ENCODE measurements at places on chromosomes 6 and 20.
A peak's percentile ranks its signal among the peaks of the same experiment; 100 is the strongest.

GRCh38 chr6:66533921-66534404 lies 826.9 kb upstream of the EYS start:
- DNase-seq = no peak

GRCh38 chr20:17471606-17472187 lies 59.5 kb downstream of the BFSP1 start:
- DNase-seq = no peak

- DNase-seq = no peak
Measured at GRCh38 chr6:117200067-117200466, 65.3 kb upstream of the VGLL2 start.

- DNase-seq = no peak
Measured at GRCh38 chr20:51008718-51009117, 14.2 kb downstream of the KCNG1 start.

DNA sequence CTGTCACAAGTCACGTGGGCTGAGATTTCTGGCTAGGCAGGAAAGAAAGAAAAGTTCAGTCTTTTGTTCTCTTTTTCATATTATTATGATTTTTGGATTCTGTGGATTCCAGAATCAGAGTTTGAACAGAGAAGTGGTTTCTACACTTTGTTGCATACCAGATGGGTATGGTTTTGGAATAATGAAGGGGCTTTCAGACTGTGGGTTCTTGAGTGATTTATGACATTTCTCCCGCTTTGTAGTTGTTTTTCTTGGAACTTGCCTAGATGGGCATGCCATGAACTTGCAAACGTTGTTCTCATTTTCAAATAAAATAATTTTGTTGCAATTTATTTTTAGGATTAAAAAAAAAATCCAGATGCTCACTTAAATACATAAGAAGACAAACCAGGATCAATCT lies 34.4 kb downstream of the CBFA2T2 start:
- DNase-seq = no peak

DNA sequence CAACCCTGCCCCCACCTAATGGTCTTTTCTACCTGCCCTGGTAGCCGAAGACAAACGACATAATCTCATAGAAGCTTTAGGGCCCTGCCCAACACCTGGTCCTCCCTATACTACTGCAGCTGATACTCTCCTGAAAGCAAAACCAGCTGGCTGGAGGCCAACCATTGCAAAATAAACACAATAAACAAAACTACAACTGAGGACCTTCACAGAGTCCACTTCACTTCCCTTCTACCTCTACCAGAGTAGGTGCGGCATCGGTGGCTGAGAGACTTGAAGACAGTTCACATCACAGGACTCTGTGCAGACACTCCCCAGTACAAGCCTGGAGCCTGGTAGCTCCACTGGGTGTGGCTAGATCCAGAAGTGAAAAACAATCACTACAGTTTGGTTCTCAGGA lies 476.2 kb downstream of the MMUT start:
- peak; percentile 39 for DNase-seq
